ENCODE measurements at places on chromosomes 16 and 17.

DNA sequence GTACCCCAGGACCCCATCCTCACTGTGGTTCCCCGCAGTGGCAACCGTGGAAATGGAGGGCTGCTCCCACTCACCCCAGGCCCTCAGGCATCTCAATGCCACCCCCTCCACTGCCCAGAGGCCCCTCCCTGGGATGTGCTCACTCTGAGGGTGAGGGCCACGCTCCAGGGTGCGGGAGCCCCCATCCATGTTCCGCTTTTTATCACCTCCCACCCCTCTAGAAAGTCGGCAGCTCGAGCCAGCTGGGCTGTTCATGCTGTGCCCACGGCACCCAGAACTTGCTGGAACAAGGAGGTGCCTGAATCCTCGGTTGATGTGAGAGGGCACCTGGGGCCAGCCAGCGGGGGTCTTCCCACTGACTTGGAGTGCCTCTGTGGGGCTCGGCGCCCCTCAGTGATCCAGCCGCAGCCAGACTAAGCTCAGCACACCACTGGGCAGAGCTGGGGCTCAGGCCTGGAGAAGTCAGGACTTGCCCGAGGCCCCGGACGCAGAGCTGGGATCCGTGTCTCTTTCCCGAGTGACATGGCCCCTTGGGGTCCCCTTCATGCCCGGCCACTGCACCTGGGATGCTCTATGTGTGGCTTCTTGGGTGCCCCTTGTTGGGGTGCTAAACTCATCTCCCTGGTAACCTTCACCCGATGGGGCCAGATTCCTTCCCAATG is 143.1 kb upstream of the GSE1 start:
- DNase-seq, result no peak

GRCh38 chr16:81694494-81695280 is 84.4 kb upstream of the PLCG2 start:
- no peak for DNase-seq

DNA sequence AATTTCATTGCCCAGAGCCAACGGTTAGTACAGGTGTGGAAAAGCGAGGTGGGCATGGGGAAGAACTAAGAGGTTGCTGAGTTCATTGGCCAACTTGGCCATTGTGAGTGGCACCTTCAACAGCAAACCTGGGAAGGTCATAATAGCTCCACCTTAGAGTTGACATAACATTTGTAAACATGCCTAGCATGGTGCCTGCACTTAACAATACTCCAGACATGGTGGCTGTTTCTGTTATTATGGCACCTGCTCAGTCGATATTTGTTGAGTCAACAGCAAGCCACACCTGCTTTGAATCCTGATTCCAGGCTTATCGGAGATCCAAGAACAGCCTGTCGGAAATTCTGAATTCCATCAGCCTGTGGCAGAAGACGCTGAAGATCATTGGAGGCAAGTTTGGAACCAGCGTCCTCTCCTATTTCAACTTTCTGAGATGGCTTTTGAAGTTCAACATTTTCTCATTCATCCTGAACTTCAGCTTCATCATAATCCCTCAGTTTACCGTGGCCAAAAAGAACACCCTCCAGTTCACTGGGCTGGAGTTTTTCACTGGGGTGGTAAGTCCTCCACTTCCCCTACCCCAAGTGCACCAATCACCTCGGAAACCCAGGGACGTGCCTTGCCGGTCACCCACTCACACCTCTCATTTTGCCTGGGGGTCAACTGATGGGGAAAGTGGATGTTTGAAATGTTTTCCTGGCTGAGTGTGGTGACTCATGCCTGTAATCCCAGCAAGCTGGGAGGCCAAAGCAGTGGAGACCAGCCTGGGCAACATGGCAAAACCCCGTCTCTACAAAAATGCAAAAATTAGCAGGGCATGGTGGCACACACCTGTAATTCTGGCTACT is 46.0 kb downstream of the TMC5 start:
- DNase-seq, result no peak

DNA sequence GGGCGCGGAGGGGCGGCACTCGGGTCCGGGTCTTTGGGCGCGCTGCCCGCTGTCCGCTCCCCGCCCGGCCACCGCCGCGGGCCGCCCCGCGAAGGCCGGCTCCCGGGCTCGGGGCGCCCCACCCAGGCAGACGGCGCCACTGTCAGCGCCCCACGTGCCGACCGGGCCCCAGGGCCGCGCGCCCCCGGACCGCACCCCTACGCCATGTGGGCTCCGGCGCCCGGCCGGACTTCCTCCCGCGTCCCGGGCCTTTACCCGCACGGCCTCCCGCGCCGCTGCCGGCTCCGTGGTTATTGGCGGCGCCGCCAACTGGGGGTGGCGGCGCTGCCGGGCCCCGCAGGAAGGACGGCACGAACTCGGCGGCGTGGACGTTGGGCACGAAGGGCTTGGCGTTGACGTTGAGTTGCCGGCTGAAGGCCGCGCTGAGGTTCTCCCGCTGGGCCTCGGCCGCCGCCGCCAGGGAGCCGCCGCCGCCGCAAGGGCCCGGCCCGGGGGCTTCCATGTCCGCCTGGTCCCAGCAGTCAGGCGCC is 577 bp downstream of the GSPT1 start:
- peak; percentile 2 for DNase-seq

GRCh38 chr16:79390481-79391051 is 210.0 kb downstream of the MAF start:
- DNase-seq, result no peak

DNA sequence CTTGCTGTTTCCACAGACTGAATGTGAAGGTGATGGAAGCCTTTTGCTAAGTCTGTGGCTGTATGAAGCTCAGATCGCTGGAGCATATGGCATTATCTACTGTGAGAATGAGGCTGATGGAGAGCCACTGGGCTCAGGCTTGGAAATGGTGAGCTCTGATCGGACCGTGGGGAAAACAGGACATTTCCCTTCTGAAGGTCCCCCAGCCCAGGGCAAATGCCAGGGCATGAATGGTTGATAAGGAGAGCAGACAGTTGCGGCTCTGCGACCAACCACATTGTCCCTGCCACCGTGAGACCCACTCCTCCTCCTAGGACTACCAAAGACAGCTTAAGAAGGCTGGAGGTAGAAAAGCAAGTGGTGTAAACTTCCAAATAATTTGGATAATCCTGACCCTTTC is 4.7 kb upstream of the CUEDC1 start:
- DNase-seq, result no peak

GRCh38 chr17:58329035-58329809 is 627 bp upstream of the TSPOAP1 start:
- peak; percentile 61 for DNase-seq

GRCh38 chr17:35968520-35969054 is 12.7 kb downstream of the CCL16 start:
- no peak for DNase-seq

- DNase-seq, result no peak
Measured at GRCh38 chr17:36807496-36808179, 129.6 kb upstream of the LHX1 start.

GRCh38 chr17:61238455-61238933 is 161.1 kb upstream of the TBX2 start:
- DNase-seq, result no peak

GRCh38 chr16:73215678-73216377 is 167.9 kb upstream of the ZFHX3 start:
- no peak for DNase-seq

- DNase-seq, result no peak
Measured at GRCh38 chr16:79887541-79888540, 287.3 kb upstream of the MAF start.

DNA sequence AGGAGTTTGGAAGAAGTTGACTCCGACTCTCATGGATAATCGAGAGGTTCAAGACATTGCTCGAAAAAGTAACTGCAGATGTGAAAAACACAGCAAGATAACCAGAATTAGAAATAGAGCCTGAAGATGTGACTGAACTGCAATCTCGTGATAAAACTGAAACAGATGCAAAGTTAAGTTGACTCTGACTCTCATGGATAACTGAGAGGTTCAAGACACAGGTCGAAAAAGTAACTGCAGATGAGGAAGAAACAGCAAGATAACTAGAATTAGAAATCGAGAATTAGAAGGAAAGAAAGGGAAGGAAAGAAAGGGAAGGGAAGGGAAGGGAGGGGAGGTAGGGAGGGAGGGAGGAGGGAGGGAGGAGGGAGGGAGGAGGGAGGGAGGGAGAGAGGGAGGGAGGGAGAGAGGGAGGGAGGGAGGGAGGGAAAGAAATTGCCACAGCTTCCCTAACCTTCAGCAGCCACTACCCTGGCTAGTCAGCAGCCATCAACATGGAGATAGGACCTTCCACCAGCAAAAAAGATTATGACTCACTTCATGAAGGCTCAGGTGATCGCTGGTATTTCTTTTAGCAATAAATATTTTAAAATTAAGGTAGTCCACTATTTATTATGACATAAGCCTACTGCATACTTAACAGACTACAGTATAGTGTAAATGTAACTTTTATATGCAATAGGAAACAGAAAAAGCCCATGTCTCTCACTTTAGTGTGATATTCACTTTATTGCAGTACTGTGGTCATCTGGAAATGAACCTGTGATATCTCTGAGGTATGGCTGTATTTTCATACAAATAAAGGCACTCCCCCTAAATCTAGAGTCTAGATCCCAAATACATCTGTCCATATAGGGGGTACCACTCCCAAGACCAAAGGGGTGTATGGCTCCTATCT is 68.3 kb downstream of the KANSL1 start:
- DNase-seq, result no peak

- no peak for DNase-seq
Measured at GRCh38 chr17:48637323-48638260, 11.4 kb upstream of the HOXB9 start.

GRCh38 chr16:727291-727977 is 528 bp downstream of the HAGHL start:
- DNase-seq, result no peak

- no peak for DNase-seq
Measured at GRCh38 chr16:50712560-50712898, 19.1 kb downstream of the NOD2 start.

DNA sequence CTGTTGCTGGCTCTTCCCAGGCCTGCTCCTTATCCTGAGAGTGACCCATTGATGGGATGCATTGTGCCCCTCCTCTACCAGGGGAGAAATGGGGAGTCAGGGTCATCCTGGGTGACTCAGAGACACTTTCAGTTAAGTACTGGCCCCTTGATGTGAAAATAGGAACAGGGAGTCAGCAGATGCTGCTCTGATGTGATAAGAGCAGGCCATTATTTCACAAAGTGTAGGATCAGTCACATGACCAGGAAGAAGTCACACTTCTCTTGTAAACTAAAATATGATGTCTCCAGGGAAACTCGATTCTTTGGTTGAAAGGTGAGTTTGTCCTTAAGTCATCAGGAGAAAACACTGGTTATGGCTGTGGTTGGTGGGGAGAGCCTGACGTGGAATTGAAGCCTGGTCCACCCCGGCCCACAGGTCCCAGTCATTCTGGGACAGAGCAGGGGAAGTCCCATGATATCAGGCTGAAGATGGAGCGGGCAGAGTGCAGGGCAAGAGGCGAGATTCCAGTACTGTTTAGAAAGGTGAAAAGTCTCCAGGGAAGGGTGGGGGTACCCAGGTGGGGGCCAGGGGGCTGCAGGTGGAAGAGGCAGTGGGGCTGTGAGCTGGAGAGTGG is 88.6 kb upstream of the NLRP1 start:
- no peak for DNase-seq

DNA sequence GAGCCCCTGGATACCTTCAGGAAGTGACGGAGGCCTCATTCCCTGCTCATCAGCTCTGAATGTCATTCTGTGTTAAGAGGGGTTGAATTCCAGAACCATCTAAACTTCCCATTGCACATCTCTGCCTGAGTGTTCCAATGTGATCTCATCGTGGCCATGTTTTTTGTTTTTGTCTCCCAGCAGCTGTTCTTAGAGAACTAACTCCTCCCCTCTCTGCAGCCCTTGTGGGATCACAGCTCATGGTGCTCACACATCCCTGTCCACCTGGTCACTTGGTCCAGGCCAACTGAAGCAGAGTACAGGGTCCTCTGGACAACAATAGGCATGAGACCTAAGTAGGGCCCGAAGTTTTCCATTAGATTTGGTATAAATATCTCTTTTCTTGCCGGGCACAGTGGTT is 6.0 kb upstream of the SYT17 start:
- DNase-seq, result no peak

- no peak for DNase-seq
Measured at GRCh38 chr17:4588391-4588790, 4.1 kb downstream of the SMTNL2 start.

DNA sequence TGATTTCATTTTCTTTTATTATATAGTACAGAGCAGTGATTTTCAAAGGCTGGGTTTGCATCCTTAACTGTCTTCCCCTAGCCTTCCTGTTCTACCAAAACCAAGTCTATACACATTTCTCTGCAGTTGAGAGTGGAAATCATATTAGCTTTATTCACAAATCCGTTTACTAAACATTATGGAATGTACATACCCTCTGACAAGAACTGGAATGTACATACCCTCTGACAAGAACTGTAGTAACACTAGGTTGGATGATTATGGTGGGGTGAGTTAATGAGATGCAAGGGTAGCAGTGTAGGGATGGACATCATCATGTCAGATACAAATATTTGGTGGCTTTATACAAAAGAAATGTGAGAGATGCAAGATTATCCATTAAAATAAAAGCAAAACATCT is 154.8 kb downstream of the CYB561 start:
- DNase-seq, result no peak

- DNase-seq, result no peak
Measured at GRCh38 chr17:64775701-64776570, 113.8 kb upstream of the SMURF2 start.

- no peak for DNase-seq
Measured at GRCh38 chr16:8905168-8905762, 23.1 kb downstream of the LITAFD start.

Data from stimulated activated CD8-positive, alpha-beta memory T cell treated with anti-CD3 and anti-CD28 coated beads, Interleukin-15, amount 100 ng/mL, for 1 hour (primary cell).